NAMALWA (cell line): ENCODE measurements at places on chromosomes 13 and 19.

GRCh38 chr19:51296336-51297093, 14.9 kb upstream of the IGLON5 start:
- no peak for DNase-seq

- no peak for DNase-seq
These were observed 18.7 kb upstream of the AURKC start for GRCh38 chr19:57212109-57212508.

DNA sequence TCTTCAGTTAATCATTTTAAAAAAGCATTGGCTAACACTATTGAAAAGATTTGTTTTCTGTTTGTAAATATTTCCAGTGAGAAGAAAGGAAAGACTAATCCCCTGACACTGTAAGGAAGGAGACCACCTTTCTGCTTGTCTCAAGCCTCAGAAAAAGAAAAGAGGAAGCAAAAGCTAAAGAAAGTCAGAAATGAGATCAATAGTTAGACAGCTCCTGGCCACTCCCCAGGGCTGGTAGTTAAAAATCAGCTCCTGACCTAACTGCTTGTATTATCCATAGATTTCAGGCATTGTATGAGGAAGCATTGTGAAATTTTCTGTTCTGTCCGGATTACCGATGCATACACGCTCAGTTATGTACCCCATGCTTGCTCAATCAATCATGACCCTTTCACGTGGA, 76.6 kb downstream of the ZNF486 start:
- no peak for DNase-seq

- no peak for DNase-seq
These were observed 2.0 kb downstream of the EGLN2 start for GRCh38 chr19:40800997-40801377.

DNA sequence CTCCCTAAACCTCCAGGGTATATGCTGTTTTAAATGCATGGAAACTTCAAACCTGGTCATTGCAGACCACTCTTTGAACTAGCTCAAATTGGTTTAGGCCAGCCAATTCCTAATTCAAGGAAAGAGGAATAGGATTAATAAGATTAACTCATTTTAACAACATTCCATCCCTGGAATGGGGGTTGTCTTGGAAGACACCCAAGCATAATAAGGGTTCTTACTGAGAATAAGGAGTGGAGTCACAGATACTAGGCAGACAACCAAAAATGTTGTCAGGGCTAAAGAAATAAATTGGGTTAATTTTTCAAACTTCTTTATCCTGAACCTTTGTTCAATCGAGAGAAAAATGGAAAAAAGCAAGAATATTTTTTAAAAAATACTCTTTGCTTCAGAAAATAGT, 186.2 kb downstream of the PCDH9 start:
- no peak for DNase-seq

DNA sequence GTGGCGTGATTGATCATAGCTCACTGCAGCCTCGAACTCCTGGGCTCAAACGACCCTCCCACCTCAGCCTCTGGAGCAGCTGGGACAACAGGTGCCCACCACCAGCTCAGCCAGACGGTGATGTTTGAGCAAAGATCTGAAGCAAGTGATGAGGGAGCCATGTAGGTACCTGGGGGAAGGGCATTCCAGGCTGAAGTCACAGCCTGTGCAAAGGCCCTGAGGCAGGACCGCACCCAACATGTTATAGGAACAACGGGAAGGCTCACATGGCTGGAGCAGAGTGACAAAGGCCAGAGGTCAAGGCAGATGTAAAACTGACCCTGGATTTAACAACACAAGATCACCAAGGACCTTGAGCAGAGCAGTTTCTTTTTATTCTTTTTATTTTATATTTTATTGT, 14.8 kb downstream of the FEM1A start:
- no peak for DNase-seq

DNA sequence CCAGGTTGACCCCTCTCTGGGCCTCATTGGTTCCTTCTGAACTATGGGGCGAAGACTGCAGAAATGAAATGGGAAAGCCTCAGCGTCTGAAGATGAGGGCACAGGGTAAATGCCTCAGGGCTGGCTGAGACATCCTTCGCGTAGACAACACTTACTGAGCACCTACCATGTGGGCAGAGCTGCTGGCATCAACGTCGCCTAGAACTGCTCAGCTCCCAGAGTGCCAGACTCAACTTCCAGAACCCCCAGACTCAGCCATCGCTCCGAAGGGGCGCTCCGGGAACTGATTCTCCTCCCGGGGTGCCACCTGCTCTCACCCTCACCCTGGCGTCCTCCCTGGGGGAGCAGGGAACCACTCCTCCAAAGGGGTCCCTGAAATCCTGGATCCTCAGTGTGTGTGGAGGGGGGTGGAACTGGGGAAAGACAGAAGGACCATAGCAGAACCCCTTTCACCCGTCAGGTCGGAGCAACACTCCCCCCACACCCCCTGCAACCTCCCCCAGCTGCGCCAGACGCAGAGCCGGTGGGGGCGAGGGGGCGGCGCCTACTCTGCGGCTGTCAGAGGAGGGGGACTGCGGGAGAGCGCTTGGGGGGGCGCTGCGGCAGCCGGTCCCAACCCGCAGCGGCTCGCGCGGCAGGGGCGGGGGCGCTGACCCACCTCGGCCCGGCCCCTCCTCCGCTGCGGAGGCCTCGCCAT, 8.2 kb upstream of the NFIC start:
- no peak for DNase-seq

GRCh38 chr13:20182231-20182846, 10.4 kb downstream of the GJB2 start:
- peak; percentile 86 for DNase-seq

- DNase-seq, result no peak
These were observed 869.0 kb upstream of the PRR20A start for GRCh38 chr13:56271686-56272085.

GRCh38 chr13:44191504-44192171, 182.0 kb upstream of the SERP2 start:
- DNase-seq, result peak; percentile 78

- no peak for DNase-seq
These were observed 6.5 kb upstream of the EDDM13 start for GRCh38 chr19:56266051-56266450.

GRCh38 chr13:30394751-30395191, 27.5 kb upstream of the UBE2L5 start:
- peak; percentile 67 for DNase-seq

DNA sequence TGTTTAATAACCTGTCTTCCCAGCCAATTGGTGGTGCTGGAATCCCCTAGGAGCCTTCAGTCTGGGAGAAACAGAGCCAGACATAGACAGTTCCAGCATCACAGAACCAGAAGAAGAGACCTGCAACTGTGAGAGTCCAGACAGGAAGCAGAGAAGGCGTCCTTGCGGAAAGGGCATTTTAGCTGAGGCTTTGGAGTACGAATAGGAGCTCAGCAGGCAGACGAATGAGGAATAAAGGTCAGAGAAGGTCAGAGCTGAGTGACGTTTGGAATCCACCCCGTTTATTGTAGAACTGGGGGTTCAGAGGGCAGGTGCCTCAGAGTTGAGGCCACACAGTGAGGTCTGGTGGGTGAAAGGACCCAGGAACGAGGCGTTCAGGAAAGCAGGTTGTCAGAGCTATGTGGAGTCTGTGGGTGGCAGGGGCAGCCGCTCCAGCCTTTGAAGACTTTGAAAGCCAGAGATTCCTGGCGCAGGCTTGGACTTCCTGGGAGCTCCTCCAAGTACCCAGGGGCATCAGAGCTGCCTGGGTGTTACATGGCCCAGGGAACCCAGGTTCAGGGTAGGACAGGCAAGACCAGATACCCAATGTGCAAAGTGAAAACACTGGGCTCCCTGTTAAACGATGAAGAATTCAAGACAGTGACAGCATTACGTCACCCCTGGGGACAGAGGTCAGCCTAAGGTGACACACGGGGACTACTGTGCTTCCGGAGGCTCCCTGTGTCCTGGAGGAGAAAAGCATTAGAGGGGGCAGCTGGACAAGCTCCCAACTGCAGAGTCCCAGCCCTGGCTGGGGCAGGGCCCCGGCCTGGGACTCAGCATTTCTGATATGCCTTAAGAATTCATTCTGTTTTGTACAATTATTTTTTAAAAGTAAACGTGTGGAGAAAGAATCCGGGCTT, 5.5 kb downstream of the ARRDC2 start:
- no peak for DNase-seq

DNA sequence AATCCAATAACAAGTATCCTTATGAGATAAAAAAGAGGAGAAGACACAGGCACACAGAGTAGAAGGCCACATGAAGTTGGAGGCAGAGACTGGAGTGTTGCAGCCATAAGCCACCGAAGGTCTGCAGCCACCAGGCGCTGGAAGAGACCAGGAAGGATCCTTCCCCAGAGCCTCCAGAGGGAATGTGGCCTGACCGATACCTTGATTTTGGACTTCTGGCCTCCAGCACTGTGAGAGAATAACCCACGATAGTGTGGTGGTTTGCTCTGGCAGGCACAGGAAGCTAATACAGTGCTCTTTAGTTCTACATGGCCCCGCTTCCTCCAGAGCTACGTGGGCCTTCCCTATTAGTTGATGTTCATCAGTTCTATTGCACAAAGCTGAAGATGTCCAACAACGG, 15.3 kb upstream of the SULT2A1 start:
- no peak for DNase-seq

- no peak for DNase-seq
These were observed 279.9 kb downstream of the FOXO1 start for GRCh38 chr13:40386586-40386985.

DNA sequence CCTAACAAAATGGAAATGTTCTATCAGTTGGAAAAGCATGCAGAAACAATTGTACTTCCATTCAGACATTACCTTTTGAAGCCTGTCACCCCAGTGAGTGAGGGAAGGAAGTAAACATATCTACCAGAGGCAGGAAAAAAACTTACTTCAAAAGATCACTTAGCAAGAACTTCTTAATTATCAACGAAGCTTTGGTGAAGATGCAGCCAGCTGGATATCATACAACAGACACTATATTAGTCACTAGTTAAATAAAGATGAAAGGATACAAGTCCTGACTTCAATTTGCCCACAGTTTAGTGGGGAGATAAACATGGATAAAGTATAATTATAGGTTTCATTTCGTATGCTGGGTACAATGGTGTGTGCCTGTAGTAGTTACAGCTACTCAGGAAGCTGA, 148.8 kb downstream of the TNFRSF19 start:
- no peak for DNase-seq

DNA sequence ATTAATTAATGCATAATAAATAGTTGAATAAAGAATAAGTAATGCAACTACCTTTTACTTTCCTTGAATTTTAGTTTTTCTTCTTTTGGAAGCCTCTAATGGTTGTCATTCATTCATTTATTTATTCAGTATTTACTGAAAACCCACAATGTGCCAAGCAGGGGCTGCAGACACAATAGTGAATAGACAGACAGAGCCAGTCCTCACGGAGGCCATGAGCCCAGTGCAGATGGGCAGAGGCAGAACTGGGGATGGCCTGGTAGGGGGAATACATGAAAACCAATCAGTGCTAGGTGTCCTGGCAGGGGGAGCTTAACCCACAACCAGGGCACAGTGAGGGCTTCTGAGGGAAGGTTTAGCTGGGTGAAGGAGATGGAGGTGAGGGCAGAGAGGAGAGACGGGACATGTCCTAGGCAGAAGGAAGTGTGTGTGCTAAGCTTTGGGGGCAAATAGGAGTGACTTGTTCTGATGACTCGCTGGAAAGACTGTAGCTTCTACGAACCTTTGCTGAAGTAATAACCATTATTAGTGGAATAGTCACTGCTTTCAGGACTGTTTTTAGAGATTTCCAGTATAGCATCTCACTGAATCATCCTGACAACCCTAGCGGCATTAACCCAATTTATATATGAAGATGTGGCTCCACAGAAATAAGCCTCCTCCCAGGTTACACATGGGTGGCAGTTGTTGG, 55.9 kb downstream of the ERCC5 start:
- no peak for DNase-seq

- no peak for DNase-seq
These were observed 16.6 kb upstream of the USP12 start for GRCh38 chr13:27188239-27188638.

DNA sequence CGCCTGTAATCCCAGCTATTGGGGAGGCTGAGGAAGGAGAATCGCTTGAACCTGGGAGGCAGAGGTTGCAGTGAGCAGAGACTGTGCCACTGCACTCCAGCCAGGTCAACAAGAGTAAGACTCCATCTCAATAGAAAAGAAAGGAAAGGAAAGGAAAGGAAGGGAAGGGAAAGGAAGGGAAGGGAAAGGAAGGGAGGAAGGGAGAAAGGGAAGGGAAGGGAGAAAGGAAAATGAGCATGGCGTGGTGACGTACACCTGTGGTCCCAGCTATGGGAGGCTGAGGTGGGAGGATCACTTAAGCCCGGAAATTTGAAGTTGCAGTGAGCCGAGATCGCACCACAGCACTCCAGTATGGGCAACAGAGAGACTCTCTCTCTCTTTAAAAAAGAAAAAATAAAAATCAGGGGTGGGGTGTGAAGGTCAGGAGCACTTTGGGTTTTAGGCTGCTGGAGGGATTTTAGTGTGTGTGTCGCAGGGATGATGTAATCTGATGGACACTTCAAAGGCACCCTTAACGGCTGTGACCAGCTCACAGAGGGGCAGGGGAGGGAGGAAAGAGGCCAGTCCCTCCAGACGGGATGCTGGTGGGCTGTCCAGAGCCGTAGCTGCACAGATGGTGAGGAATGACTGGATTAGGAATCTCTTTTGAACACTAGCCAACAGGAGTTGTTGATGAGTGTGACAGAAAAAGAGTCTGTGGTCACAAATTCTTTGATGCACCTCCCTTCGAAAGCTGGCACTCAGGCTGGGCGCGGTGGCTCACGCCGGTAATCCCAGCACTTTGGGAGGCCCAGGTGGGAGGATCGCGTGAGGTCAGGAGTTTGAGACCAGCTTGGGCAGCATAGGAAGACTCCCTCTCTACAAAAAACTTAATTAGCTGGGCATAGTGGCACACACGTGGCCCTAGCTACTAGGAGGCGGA, 27.6 kb downstream of the TMPRSS9 start:
- DNase-seq, result no peak

GRCh38 chr13:63942372-63942771, 2526.7 kb upstream of the PCDH20 start:
- no peak for DNase-seq

DNA sequence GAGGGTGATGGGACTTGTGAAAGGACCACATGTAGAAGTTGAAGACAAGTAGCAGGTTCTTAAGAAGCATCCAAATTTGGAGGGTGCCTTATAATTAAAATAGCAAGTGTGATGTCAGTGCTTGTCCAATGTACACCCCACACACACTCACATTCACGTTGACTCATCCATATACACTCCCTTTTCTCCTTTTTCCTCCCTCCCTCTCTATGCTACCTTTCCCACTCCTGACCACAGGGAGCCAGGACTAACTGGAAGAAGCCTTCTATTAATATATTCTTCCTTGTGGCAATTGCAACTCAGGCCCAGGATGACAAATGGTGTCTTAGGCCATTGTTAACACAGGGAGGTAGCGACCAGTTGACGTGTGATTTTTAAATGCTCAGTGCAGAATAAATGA, 16.3 kb upstream of the GPR183 start:
- no peak for DNase-seq

- DNase-seq, result no peak
These were observed 17.9 kb upstream of the TINCR start for GRCh38 chr19:5585461-5586299.

GRCh38 chr19:43634872-43635560, 4.6 kb downstream of the CADM4 start:
- DNase-seq, result no peak

DNA sequence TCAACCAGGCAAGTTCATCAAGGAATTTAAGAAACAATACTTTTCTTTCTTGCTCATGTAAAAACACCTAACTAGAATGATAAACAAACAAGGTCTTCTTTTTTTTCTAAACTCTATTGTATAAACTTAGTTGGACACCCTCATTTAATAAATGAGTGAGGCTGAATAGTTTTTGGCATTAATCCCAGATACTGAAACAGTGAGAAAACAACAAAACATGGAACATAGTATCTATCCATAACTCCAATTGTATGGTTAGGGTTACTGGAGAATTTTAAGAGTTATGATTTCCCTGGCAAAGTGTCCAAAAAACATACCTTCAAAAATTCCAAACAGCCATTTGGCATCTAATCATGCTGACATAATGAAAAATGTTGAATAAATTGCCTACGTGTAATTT, 5.8 kb upstream of the POMP start:
- no peak for DNase-seq
